Iris pigment epithelial cell (primary cell): ENCODE measurements at places on chromosomes 3 and 15.

- DNase-seq = peak; percentile 65
These were observed 38.7 kb downstream of the HSPBAP1 start for GRCh38 chr3:122754929-122755328.

DNA sequence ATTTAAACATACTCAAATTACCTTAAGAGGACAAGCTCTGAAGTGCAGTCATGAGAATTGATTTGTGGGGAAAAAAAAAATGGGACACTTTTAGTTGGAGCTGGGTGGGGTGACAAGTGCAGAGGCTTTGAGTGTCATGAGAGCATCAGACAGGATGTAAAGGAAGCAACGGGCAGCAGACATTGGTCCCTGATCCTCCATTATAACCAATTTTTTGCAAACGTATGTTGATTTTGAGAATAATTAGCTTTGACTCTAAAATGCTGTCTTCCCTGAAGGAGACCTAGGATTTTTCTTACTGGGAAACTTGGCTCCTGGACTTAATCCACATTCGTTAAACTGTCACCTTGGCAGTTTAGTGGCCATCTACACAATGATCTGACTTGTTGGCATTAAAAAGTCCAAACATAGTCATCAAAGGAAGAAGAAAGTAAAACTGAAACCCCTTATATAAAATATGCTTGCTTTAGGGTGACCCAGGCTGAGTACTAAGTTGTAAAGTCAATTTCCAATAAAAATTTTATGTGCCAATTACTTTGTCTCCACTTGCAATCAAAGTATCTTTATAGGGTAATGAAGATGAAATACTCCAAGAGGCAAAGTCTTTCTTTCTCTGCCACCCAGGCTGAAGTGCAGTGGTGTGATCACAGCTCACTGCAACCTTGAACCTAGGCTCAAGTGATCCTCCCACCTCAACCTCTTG lies 45.6 kb downstream of the BCL2L10 start:
- no peak for DNase-seq

GRCh38 chr3:62319570-62320243 lies 53.6 kb downstream of the FEZF2 start:
- DNase-seq = no peak

GRCh38 chr3:58528629-58529028 lies 8.4 kb downstream of the ACOX2 start:
- peak; percentile 62 for DNase-seq

GRCh38 chr3:139848660-139849059 lies 86.3 kb upstream of the CLSTN2 start:
- DNase-seq = no peak
